Activated CD4-positive, alpha-beta T cell treated with anti-CD3 and anti-CD28 coated beads, Interleukin-2, amount 10 ng/mL, durations not matched to agents 7 days and 5 days (primary cell): ENCODE measurements at places on chromosomes 2 and 18. TPM values are rescaled to one million over a fixed set of nuclear protein-coding genes. Genes with fewer than 3 reads are reported as not detected.

GRCh38 chr2:11245322-11245721 lies 90.1 kb downstream of the SLC66A3 start:
- H3K27ac ChIP-seq = no peak overlapping the region
- H3K36me3 ChIP-seq = no peaks in the 10 kb centered on the region
- H3K4me1 ChIP-seq = no peaks in the 10 kb centered on the region
- H3K27me3 ChIP-seq = no peaks in the 10 kb centered on the region

DNA sequence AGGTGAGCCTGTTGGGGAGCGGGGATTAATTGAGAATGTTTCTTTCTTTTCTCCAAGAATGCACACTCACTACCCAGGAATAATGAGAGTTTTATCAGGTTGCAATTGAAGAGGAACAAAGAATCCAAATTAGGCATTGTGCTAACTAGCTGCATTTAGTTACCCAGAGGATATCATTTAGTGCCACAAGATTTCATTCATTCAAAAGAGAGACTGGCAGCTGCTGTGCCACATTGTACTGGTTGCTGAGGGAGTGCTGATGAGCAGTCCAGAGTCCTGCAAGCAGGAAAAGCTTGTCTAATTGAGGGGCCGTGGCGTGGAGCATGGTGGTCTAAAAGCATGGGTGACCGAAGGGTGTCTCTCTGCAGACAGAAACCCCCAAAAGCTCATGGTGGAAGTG lies 97.6 kb downstream of the CTAGE1 start:
- no peaks in the 10 kb centered on the region for H3K4me1 ChIP-seq
- H3K4me3 ChIP-seq = no peak overlapping the region
- no peak overlapping the region for H3K27ac ChIP-seq
- H3K36me3 ChIP-seq = no peaks in the 10 kb centered on the region

DNA sequence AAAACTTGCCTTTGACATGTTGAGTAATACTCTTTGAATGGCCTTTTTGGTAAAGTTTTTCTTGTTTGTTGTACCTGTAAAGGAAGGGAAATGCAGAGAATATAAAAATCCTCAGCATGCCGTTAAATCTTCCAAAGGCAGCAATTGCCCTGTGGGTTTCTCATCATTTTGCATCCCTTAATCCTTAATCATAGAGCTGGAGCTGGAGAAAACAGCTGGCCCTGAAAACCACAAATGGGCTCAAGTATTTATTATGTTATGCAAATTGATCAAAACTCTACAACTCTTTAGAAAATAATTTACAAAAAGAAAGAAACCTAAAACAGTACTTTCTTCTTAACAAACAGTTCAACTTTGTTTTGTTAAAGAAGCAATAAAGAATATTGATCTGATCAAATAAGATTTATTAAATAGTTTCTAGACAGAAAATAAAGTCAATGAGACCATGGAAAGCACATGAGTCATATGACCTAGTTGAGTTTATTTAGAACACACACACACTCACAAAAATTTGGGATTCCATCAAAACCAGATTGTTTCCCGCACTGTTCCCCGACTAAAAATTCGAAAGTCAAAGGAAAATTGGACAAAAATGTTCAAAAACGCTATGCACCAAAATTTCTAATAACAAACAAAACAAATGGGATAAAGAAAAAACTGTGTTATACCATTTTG lies 309.0 kb downstream of the GULP1 start:
- DNase-seq = no peak
- no peaks in the 10 kb centered on the region for H3K36me3 ChIP-seq
- H3K27ac ChIP-seq = no peak overlapping the region
- no peaks in the 10 kb centered on the region for H3K27me3 ChIP-seq
- no peaks in the 10 kb centered on the region for H3K4me1 ChIP-seq

DNA sequence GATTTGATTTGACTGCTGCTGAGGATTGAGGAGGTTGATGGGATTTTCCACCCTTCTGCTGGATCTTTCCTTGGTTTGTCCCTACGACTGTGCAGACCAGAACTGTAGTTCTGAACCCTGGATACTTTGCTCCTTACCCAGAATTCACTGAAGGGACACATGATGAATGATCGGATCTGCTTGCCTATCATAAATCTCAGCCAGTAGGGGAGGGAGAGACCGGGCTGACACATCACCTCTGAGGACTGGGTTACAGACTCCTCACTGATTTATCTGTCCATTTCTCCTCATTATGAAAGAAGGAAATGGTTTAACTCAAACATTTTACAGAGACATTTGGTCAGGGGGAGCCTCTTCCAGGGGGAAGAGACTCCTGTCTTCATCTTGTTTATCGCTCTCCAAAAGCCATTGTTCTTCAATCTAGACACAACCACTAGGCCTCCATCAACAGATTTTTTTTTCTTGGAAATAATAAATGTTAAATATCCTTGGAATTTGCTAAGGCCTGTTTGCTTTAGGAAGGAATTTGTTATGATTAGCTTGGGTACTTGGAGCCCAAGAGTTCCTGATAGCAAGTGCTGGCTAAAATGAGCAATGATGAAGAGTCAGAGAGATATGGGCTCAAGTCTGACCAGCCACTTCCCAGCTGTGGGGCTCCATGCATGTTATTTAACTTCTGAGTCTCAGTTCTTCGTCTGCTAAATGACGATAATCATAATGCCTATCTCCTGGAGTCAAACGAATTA lies 925.5 kb downstream of the SLC4A3 start:
- no peaks in the 10 kb centered on the region for H3K27me3 ChIP-seq
- H3K4me3 ChIP-seq = no peak overlapping the region
- H3K27ac ChIP-seq = no peak overlapping the region
- no peaks in the 10 kb centered on the region for H3K4me1 ChIP-seq
- DNase-seq = no peak

GRCh38 chr2:203687165-203687564 lies 19.3 kb upstream of the CD28 start:
- H3K4me1 ChIP-seq = peaks cover 15% of the 10 kb centered on the region
- no peaks in the 10 kb centered on the region for H3K36me3 ChIP-seq
- H3K27me3 ChIP-seq = peaks cover 2% of the 10 kb centered on the region

- DNase-seq = no peak
- no peaks in the 10 kb centered on the region for H3K4me1 ChIP-seq
- H3K27ac ChIP-seq = no peak overlapping the region
- H3K4me3 ChIP-seq = no peak overlapping the region
Observed at GRCh38 chr2:54809819-54810218, 86.4 kb downstream of the EML6 start.

- peaks cover 2% of the 10 kb centered on the region for H3K27me3 ChIP-seq
- DNase-seq = no peak
- H3K36me3 ChIP-seq = no peaks in the 10 kb centered on the region
- H3K4me1 ChIP-seq = peaks cover 2% of the 10 kb centered on the region
Observed at GRCh38 chr18:55503167-55503820, 84.7 kb downstream of the TCF4 start.

The NAT8 gene
- not detected for total RNA-seq

The GKN2 gene
- not detected for total RNA-seq

The TMEM214 gene
- total RNA-seq = 73.2 TPM

The ANKRD62 gene
- total RNA-seq = not detected

The TLX2 gene
- 0.40 TPM for total RNA-seq
